ENCODE measurements at places on chromosomes 3 and 15.

DNA sequence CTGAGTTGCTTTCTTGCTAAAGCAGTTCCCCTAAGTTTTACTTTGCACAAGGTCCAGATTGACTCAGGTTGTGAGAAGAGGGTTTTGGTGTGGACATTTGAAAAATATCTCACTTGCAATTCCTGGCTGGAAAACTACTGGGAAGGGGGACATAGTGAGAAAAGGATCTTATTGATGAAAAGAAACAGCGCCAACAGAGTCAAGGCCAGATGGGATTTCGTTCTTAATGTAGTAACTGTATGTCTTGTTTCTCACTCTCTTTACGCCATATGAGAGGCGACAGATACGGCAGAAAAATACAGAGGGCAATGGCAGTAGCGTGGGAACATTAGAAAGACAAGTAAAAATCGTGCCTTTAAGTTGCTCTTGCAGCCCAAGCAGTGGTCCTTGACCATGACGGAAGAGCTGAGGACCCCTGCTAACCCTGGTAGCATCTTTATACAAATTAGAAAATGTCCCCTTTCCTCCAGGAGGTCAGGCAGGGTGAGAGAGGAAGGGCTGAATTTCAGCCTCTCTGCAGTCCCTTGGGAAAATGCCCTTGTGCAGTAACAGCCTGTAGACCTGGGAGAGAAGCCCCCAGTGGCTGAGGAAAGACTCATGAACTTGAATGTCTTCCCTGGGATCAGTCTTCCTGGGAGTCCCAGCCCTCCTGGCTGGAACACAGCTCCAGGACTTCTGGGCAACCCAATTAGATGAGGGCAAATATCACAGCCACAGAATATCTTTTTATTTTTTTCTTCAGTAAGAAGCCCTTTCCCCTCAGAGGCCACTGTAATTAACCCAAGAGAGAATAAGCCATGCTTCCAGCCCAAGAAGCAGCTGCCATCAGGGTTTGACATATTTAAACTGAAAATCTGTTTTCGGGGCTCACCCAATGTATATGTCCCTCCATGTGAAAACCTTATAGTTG is 113.4 kb downstream of the CD47 start:
- no peak for DNase-seq

GRCh38 chr15:42359249-42359648 is at the start of gene CAPN3:
Gene CAPN3, plus strand, starts transcription at chr15:42359501. Its CDS starts 305 bp downstream, at chr15:42359806.
- no peak for DNase-seq

DNA sequence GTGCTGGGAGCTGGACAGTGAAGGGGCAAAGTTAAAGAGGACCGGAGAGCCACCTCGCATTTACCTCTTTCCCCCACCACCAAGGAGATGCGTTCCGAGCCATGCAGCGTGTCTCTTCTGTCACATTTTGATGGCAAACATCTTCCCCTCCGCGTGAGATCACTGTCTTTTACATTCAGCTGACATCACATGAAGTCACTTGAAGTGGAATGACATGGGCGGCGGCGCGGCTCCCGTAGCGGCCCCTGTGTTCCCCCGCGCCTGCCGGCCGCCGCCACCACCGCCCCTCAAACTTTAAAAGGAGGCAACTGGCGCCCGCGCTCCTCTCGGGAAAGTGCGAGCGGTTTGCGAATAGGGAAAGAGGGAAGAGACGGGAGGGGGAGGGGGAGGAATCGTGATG is at the start of gene FEZF2:
Gene FEZF2 (minus strand): TSS at position 336 of the 400 bp plus-strand sequence. CDS start 682 bp downstream, outside the sequence.
- no peak for DNase-seq

DNA sequence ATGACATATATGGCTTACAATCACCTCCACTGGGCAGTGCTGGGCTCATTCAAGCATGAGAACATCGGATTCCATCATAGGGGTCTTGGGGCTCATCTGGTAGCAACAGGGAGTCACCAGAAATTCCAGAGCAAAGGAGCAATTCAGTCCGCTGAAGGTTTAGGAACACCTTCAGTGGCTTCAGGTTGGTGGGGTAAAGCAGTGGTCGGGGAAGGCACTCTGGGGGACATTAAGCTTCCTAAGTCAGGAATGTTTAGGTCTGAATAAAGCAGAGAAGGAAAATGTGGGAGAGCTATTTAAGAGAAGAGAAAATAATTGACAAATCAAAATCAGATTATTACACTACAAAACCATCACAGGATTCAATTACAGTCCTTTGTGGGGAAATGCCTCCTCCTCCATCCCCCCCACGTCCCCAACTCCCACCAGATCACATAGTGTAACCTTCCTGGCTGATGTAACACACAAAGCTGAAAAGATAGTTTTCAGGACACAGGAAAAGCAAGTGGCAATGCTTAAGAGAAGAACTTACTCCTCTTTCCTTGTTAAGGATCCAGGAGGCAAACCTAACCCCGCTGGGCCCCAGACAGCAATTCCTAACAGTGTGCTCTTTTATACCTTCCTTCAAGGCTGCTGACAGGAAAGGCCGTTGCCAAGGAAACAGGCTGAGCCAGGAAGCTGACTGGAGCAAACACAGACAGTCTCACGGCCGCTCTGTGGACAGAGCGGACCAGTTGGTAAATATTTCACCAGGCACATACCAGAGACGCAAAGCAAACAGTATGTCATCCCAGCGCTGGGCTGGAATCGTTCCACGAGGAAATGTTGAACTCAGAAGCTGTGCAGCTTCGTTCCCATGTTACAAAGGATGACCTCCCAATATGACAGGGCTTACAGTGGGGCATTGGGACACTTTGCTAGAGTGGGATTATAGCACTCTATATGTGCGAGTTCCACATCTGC is 57.5 kb upstream of the LMCD1 start:
- DNase-seq, result no peak

DNA sequence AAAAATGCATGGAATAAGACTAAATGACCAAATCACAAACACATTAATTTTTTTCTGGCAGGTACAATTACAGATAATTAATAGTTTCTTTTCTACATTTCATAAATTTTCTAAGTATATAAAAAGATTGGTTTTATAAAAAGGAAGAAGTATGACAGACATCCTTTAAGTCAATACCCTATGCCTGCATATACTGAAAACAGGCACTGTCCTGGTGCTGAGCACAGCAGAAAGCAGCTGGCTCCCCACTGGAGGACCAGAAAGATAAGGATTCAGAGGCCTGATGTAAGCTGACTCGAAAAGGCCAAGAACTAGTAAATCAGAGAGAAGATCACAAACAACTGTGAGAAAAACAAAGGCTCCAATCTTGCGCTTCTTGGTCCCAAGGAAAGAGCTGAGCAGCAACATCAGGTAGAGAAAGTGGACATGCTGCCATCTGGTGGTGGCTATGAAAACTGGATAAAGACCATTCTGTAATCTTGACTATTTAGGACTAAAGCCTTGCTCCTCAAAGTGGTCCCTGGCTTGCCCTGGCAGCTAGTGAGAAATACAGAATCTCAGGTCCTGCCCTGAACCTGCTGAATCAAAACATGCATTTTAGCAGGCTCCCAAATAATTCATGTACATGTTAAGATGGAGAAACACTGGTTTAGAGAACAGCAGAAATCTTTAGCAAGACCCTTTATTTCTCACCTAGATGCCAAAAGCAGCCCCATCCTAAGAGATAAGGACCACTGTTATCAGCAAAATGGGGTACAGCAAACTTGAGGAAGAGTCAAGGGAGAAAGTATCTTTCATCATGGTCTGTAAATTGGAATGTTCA is 76.0 kb downstream of the TRANK1 start:
- peak; percentile 32 for DNase-seq

DNA sequence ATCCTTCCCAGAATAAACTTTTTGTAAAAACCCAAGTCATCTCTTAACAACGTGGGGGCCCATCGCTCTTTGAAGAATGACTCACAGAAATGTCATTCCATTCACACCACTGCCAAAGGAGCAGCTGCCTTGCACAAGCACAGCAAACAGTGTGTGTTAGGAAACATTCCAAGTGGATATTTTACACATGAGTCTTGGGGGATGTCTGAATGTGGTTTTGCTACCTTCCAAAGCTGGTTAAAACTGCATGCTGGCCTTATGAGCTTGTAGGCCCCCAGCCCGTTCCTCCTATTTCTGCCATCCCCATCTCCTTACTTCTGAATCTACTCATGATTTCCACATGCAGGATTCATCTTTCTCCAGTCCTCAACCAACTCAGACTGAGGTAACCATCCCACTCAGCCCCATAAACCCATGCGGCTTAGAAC is 130.8 kb downstream of the CPNE4 start:
- DNase-seq, result no peak

- no peak for DNase-seq
Measured at GRCh38 chr15:94083467-94084052, 147.8 kb upstream of the MCTP2 start.

DNA sequence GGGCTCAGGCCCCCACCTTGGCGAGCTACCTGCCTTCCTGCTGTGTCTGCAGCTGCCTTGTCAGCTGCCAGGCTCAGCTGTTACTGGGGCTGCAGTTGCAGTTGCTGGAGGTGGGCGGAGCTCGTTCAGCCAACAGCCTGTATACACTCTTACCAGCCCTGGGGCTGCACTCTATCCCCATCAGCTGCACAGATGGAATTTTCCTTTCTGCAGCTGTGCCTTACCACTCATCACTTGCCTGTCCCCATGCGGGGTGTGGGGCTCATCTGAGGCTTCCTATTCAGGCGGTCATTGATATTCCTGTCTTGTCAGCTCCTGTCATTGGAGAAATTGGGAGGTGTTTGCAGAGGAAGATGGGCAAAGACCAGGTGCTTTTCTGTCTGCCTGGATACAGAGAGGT is 9.1 kb upstream of the SYN2 start:
- DNase-seq, result no peak

DNA sequence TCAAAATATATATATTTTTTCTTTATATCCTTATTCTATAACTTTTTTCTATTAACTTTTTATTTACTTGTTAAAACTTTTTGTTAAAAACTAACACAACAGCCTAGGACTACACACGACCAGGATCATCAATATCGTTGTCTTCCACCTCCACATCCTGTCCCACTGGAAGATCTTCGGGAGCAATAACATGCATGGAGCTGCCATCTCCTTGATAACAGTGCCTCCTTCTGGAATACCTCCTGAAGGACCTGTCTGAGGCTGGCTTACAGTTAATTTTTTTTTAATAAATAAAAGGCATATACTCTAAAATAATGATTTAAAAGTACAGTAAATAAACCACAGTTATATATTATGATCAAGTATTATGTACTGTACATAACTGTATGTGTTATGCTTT is 58.9 kb downstream of the SFMBT1 start:
- no peak for DNase-seq

DNA sequence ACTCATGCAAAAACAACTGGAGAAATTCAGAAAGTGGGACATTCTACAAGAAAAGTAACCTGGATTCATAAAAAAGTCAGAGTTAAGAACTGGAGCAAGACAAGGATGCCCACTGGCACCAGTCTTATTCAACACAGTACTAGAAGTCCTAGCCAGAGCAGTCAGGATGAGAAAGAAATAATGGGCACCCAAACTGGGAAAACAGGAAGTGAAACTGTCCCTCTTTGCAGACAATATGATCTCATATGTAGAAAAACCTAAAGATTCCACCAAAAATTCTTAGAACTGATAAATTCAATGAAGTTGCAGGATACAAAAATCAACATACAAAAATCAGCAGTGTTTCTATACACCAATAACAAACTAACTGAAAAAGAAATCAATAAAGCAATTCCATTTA is 37.4 kb downstream of the TXNRD3 start:
- no peak for DNase-seq
